Right cardiac atrium (tissue), 5 donors: ENCODE measurements at places on chromosomes 5 and 9. TPM values are rescaled to one million over a fixed set of nuclear protein-coding genes. Genes with fewer than 3 reads are reported as not detected.
A peak's percentile ranks its signal among the peaks of the same experiment; 100 is the strongest.

DNA sequence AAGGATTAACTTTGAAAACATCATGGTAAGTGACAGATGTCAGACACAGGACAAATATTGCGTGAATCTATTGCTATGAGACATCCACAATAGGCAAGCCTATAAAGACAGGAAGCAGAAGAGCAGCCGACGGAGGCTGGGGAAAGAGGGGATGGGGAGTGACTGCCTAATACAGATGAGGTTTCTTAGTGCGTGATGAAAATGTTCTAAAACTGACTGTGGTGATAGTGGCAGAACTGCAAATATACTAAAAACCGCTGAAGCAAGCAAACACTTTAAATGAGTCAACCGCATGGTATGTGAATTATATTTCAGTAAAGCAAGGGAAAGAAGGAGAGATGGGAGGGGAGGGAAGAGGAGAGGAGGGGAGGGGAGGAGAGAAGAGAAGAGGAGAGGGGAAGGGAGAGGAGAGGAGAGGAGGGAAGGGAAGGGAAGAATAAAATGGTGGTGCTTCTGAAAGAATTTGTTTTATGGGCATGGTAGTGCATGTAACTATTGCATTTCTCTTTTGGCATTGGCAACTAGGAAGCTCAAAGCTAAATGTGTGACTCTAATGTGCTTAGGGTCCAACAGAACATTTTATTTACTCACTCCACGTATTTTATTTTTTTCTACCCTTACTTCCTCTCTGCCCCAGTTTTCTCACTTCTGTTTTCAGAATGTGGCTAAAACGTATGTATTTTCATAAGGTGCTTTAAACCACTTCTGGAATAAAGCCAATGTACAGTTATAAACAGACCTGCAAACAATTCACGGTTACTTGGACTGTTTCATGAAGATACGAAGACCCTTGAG, 21.3 kb downstream of the AKNA start:
- no peak for DNase-seq

GRCh38 chr5:148561801-148562311, 92.5 kb downstream of the HTR4 start:
- peak; percentile 48 for DNase-seq

GRCh38 chr9:133306242-133307204, 29.5 kb downstream of the SURF6 start:
- DNase-seq = no peak

- DNase-seq = no peak
Observed at GRCh38 chr9:71781391-71781790, 13.1 kb upstream of the CEMIP2 start.

- DNase-seq = no peak
Observed at GRCh38 chr5:8949908-8950307, 596.0 kb downstream of the SEMA5A start.

DNA sequence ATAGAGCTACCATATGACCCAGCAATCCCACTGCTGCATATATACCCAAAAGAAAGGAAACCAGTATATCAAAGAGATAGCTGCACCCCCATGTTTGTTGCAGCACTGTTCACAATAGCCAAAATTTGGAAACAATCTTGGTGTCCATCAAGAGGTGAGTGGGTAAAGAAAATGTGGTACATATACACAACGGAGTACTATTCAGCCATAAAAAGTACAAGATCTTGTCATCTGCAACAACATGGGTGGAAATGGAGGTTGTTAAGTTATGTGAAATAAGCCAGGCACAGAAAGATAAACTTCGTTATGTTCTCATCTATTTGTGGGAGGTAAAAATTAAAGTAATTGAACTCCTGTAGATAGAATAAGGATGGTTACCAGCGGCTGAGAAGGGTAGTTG, 145.0 kb downstream of the MED27 start:
- no peak for DNase-seq

GRCh38 chr9:105053209-105053652, 125.3 kb upstream of the ABCA1 start:
- no peak for DNase-seq

- DNase-seq = no peak
Observed at GRCh38 chr5:147450606-147451005, 59.3 kb downstream of the DPYSL3 start.

DNA sequence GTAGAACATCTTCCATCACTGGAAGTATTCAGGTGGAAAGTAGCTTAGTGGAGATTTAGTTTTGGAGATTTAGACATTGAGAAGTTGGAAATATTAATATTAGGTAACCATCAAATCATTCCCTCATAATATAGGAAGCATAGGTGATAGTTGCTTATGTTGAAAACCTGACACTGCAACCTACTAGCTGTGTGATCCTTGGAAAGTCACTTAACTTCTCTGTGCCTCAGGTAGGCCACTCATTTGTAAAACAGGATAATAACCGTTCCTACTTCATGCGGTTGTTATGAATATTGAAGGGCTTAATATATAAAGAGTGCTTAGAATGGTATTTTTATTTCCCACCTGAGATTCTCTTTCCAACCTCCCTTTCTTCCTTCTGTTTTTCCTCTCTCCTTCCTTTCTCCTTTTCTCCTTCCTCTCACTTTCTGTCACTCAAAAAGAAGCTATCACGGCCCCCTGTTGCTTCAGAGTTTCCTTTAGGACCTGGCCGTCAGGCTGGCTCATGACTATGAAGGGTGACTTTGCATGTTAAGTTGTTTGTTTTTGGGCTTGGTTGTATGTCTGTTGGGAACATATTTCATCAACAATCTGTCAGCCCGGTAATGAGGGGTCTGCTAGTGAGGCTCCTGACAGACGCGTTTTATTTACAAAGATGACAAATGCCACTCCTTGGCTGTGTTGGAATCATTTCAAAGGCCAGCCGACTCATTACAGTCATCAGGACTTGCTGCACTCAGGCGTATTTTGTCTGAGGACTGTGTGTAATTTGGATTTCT, 31.0 kb downstream of the DOCK2 start:
- no peak for DNase-seq

GRCh38 chr5:139178589-139178917, 19.6 kb downstream of the SIL1 start:
- no peak for DNase-seq

DNA sequence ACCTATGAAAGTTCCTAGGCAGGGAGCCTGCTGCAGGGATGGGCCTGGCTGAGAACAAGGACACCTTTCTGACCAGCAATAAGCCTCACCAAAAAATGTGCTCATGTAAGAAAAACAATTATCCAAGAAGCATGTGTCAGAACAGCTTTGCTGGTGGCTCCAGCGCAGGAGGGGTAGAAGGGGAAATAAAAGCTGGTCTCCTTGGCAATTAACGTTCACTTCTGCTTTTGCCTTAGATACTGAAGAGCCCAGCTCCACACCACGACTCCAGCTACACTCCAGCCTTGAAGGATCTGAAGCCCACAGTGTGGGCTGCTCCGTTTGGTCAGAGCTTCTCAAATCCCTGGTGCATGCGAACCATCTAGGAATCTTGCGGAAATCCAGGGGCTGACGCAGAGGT, 107.6 kb upstream of the PHYKPL start:
- DNase-seq = peak; percentile 21

- DNase-seq = no peak
Observed at GRCh38 chr5:17665836-17666235, 31.6 kb downstream of the TAF11L14 start.

GRCh38 chr9:71820403-71820921, 52.1 kb upstream of the CEMIP2 start:
- DNase-seq = no peak

DNA sequence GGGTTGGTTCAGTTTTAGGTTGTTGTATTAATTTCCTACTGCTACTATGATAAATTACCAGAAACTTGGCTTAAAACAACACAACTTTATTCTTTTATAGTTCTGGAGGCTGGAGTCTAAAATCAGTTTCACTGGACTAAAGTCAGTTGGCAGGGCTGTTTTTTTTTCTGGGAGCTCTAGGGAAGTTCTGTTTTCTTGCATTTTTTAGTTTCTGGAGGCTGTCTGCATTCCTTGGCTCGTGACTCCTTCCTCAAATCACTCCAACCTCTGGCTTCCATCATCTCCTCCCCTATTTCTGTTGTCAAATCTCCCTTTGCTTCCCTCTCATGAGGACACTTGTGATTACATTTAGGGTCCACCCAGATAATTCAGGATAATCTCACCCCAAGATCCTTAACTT, 51.3 kb upstream of the SUB1 start:
- DNase-seq = no peak

Gene PCDHB12
- total RNA-seq = 1.7 TPM

Gene DDX4
- not detected for total RNA-seq

Gene HAPLN1
- total RNA-seq = 0.29 TPM
